ENCODE measurements at places on chromosomes 5 and 9.

DNA sequence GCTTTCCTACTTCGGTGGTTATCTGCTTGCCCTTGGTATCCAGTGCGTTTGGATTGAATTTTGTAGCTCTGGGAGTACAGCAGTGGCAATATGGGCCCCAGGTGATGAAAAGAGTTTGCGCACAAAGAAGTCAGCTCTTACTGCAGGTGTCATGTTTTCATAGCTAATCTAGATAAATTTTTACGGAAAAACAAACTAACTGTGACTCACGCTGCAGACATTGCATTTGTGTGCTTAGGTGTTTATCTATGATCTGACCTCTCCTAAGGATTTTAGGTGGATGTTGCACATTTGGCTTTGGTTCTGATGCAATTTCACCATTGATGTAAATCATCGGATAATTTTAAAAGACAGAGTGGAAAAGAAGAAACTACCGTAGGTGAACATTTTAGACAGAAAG, 92.1 kb downstream of the VCAN start:
- DNase-seq = no peak

- no peak for DNase-seq
Observed at GRCh38 chr9:108212184-108212583, 643.6 kb downstream of the ACTL7B start.

- DNase-seq = no peak
Observed at GRCh38 chr5:172692981-172693380, 51.9 kb downstream of the NEURL1B start.

- DNase-seq = no peak
Observed at GRCh38 chr9:125649315-125649714, 57.7 kb downstream of the MAPKAP1 start.

DNA sequence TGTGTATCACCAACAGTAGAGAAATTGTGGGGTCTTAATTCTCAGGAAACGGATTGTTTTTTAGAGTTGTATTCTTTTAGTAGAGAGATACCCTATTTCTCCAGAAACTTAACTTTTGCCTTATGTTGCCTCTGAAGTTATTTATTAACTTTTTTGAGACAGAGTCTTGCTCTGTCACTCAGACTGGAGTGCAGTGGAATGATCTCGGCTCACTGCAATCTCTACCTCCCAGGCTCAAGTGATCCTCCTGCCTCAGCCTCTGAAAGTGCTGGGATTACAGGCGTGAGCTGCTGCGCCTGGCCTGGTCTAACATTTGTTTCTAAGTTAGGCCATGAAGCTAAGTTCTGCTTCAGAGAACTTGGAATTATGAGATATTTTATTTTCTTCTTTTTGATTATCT, 75.0 kb downstream of the CFAP95 start:
- DNase-seq = no peak

DNA sequence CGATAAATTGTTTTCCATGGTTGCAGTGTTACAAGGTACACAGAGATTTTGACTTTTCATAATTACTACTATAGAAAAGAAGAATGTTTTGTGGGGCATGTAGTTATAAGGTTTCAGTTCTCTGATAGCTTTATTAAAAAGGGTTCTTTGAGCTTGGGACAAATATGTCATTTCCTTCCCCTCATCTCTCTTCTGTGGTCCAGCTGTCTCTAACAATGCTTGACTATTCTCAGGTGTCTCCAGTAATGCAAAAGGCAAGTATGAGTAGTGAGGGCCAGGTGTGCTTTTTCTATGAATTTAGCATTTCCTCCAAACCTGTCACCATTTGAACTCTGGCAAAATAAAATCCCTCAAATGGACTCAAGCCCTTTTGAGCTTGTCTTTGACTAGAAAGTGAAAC, 84.3 kb downstream of the SLF1 start:
- no peak for DNase-seq

DNA sequence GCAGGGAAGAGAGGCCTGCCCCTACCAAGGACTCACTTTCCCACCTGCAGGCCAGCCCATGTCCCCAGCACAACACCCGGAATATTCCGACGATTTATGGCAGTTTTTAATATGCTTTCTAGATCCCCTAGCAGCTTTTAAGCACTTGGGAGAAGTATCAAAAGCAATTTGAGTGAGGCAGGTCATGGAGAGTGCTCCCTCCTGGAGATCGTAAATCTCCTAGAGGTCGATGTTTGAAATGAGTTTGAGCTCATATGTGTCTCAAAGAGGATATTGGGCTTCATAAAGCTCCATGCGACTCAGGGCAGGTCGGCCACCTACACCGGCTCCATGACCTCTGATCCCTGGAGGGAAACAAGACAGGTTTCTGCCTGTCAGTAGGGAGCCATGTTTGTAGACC, 27.3 kb downstream of the CFAP90 start:
- no peak for DNase-seq

DNA sequence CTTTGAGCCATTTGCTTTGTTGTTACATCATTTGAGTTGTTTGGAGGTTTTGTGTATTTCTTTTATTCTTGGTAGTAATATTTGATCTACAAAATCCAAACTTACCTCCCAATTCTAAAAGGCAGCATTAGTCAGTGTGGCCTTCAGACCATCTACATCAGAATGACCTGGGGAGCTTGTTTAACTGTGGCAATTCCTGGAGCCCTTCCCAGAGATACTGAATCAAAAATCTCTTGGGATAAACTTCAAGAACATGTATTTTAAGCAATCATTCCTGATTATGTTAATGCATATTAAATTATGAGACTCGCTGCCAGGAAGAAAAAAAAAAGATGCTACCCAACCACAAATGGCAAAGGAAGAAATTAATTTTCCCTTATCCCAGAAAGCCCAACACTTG, 268.9 kb upstream of the PDE4D start:
- DNase-seq = no peak

DNA sequence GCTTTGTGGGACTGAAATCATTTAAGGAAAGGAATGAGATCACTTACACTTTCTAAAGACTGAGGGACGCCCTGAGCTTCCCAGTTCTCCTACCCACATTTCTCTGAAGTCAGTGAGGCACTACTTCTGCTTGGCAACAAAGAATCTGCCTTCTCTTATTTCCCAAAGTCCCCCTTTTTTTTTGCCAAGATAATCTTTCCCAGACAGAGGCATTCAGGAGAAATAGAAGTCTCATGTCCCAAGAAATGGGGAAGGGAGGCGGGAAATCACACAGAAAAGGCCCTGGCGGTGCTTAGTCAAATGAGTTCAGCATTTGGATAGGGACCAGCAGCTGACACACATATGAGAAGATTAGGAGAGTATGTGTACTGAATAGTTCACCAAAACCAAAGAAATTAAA, 159.7 kb downstream of the MUSK start:
- no peak for DNase-seq

GRCh38 chr9:130069048-130069447, 15.3 kb downstream of the GPR107 start:
- no peak for DNase-seq

DNA sequence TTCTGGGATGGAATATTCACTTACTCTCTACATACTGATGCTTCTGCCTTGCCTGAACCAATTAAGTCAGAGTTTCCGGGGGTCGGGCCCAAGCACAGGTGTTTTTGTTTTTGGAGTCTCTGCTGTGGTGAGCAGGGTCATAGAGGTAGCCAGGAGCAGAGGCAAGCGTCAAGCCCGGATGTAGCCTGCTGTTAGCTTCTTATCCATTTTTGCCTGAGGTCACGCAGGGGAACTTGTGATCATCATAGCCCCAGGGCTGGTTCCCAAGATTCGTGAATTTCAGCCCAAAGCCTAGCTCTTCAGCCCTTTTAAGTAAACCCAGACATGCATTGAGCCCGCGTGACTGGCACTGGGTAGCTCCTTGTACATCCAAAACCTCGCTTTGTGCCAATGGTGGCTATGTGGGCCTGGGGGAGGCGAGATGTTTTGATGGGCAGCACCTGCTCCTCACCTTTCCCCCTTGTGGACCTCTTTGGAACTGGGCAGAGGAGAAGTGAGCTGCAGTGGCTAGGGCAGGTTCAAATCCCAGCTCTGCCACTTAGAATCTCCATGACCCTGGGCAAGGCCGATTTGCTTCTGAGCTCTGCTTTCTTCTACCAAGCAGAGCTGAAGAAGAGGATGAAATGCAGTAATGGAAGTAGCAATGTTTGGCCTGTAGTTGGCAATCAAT, 33.7 kb downstream of the FGF18 start:
- no peak for DNase-seq
